ENCODE measurements at places on chromosomes 16 and 17.

GRCh38 chr16:79845033-79845733 is 244.6 kb upstream of the MAF start:
- no peak for DNase-seq

DNA sequence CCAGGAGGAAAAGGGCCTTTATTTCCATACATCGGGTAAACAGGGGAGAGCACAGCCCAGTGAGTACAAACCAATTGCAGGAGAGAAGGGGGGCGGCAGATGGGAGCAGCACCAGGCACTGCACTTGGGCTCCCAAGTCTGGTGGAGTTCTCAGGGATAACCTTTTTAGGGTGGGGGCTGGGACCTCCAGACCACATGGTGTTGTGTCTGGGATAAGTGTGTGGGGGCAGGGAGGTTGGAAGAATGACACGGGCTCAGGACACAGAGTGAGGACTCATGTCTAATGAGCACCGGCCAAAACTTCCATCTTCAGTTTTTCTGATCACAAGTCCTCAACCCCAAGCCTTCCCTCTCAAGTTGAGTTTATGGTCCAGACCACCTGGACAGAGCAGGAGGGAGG is 30.6 kb downstream of the PIPOX start:
- DNase-seq: no peak

DNA sequence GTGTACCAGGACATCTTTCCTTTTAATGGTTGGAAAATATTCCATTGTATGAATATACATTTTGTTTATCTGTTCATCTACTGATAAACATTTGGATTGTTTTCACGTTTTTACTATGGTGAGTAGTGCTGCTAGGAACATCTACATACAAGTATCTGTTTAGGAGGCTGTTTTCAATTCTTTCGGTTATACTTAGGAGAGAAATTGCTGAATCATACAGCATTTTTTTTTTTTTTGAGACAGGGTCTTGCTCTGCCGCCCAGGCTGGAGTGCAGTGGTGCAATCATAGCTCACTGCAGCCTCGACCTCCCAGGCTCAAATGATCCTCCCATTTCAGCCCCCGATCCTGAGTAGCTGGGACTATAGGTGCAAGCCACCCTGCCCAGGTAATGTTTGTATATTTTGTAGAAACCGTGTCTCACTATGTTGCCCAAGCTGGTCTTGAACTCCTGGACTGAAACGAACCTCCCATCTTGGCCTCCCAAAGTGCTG is 122.9 kb downstream of the CRLF3 start:
- DNase-seq: no peak

DNA sequence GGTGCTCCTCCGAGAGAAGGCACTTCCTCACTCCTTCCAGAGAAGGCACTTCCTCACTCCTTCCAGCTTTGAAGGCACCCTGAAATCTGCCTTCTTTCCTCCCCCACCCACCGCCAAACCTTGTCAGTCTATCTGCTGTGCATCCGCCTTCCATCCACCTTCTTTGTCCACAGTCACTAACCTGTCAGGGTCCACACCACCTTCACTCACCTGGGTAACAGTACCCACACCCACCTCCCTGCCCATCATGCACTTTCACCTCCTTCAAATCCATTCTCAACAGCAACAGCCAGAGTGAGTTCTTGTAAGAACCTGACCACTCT is 5.2 kb downstream of the CCDC102A start:
- DNase-seq: no peak

DNA sequence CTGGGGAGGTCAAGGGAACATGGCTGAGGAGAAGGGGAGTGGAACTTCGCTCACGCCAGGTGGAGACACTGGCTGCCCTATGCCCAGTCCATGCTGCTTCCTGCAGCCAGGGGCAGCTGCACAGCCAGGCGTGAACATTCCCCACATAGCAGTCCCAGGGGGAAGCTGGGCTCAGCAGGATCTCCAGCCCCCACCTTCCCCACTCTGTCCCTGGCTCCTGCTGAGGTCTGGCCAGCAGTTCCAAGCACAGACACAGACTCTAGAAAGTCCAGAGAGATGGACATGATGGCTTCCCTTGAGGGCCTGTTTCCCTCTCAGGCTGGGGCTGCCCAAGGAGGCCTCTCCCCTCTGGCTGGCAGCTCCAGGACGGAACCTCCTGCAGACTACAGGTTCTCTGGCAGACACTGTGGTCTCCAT is 9.3 kb downstream of the JUP start:
- DNase-seq: peak; percentile 22

GRCh38 chr16:81618187-81618586 is 160.9 kb upstream of the PLCG2 start:
- no peak for DNase-seq

DNA sequence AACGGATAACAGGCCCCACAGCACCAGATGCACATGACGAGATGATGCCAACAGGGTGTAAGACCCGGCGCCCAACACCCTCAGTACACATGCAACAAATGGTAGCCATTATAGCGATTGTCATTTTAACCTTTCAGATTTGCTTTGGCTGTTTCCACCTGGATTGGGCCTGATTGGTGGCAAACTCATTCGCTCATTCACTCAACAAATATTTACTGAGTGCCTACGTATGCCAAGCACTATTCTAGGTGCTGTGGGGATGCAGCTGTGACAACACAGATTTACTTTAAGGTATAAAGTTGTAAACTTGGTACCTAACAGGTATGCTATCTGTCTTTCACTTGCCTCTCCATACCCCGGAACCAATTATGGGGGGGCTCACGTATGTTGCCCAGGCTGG is 66.8 kb downstream of the SRCIN1 start:
- no peak for DNase-seq

GRCh38 chr16:2006317-2006716 is 3.3 kb downstream of the ZNF598 start:
- DNase-seq: no peak

- peak; percentile 54 for DNase-seq
Measured at GRCh38 chr17:38730526-38731379, 612 bp downstream of the CISD3 start.

- DNase-seq: no peak
Measured at GRCh38 chr17:19554393-19554792, 20.7 kb downstream of the SLC47A1 start.

GRCh38 chr16:1958715-1959268 is 546 bp upstream of the NDUFB10 start:
- no peak for DNase-seq

- no peak for DNase-seq
Measured at GRCh38 chr17:10141436-10141835, 57.0 kb downstream of the GAS7 start.

DNA sequence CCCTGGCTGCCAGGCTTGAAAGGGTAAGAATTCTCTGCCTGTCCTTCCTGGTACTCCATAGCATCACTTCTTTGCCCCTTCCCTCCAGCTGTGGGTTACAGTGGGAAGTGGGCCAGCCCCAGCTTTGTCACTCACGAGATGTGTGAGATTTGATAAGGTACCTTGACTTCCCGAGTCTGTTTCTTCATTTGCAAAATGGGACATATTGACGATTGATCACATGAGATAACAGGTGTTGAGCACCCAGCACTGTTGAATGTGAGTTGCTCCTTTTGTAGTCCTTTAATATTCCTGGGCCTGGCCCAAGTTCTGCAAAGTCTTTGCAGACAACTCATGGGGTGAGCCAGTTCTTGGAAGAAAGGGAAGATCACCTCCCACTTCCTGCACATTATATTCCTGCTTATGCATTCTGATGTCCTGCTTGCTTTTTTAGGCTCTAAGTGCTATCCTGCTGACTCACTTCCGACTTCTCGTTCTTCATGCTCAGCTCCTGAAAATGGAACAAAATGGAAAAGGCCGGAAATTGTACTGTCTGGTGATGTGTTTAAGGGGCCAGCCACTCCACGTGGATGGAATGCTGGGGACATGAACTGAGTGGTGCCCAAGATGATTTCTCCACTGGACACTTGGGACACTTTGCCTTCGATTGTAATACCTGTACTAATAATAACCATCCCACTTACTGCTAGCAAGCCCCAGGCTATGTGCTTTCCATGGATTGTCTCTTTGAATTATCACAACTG is 8.3 kb upstream of the NLK start:
- peak; percentile 82 for DNase-seq

DNA sequence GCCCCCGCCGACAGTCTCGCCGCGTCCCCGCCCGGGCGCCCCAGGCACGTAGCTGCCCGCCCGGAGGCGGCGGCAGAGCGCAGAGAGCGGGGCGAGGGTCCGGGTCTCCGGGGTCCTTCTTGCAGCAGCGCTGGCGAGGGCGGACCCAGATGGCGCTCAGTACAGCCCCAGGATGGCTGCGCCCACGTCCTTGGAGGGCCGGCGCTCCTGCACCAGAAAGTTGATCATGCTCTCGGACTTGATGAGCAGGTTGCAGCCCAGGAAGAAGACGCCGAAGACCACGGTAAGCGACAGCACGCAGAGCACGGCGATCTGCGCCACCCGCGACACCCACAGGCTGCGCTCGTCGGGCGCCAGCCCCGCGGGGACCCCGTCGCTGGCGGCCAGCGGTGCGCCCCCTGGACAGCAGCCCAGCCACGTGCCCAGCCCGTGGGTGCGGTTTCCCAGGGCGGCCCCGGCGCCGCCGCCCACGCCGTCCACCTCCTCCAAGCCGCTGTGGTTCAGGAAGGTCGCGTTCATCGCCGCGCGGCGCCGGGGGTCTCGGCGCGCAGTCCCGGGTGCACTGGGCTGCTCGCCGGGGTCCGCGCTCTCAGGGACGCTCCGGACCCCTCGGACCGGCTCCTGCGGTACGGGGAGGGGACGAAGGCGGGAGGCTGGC is 435 bp downstream of the RPRML start:
- DNase-seq: no peak

GRCh38 chr16:86002178-86002900 is 103.4 kb downstream of the IRF8 start:
- no peak for DNase-seq

GRCh38 chr17:12536021-12536420 is 129.7 kb upstream of the MYOCD start:
- no peak for DNase-seq

- DNase-seq: peak; percentile 36
Measured at GRCh38 chr17:74276051-74276476, 2.0 kb downstream of the DNAI2 start.
